ENCODE measurements at places on chromosomes 12 and 14. TPM values are rescaled to one million over a fixed set of nuclear protein-coding genes. Genes with fewer than 3 reads are reported as not detected.

DNA sequence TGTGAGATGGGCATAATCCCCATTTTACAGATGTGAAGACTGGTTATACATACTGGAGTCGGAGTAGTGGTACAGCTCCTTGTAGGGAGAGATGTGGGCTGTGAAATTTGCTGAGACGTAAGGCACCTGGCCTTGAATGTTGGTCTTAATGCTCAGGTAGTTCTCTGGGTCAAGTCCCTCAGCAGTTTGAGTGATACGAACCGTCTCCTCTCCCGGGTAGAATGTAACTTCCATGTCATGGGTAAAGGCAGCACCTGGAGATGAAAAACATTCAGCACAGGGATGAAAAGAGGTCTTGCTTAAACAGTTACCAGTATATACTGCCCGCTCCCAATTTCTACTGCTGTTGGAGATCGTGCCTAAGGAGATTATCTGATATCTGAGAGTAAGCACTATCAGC is 28.3 kb downstream of the NID2 start:
- no peak for DNase-seq

GRCh38 chr12:27554421-27555186 is 30.6 kb downstream of the PPFIBP1 start:
- peak; percentile 30 for DNase-seq

DNA sequence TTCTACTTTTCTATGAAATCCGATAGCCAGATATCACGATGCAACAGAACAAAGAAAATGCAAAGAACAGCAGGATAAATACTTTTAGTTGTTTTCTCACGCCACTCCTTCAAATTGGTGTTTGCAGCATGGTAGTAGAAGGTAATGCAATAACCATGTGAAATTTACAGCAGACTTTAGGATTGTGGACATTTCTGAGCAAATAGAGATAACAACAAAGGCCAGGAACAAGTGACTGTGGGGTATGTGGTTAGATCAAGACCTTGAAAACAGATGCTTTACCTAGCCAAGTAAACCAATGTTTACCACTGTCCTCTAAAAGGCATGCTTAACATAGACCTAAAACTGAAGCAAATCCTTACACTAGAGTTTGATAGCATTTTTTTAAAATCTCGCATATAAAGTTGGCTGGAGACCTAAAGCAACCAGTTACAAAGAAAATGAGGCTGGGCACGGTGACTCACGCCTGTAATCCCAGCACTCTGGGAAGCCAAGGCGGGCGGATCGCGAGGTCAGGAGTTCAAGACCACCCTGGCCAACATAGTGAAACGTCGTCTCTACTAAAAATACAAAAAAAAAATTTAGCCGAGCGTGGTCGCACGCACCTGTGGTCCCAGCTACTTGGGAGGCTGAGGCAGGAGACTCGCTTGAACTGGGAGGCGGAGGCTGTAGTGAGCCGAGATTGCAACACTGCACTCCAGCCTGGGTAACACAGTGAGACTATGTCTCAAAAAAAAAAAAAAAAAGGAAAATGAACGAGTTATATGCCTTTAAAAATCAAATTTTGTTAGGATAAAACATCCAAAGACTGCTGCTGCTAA is 123.2 kb upstream of the FOXN3 start:
- no peak for DNase-seq

GRCh38 chr12:98514982-98515286 is 456 bp upstream of the TMPO start:
- DNase-seq, result no peak

KRT79 gene
- 1.3 TPM for total RNA-seq

DNA sequence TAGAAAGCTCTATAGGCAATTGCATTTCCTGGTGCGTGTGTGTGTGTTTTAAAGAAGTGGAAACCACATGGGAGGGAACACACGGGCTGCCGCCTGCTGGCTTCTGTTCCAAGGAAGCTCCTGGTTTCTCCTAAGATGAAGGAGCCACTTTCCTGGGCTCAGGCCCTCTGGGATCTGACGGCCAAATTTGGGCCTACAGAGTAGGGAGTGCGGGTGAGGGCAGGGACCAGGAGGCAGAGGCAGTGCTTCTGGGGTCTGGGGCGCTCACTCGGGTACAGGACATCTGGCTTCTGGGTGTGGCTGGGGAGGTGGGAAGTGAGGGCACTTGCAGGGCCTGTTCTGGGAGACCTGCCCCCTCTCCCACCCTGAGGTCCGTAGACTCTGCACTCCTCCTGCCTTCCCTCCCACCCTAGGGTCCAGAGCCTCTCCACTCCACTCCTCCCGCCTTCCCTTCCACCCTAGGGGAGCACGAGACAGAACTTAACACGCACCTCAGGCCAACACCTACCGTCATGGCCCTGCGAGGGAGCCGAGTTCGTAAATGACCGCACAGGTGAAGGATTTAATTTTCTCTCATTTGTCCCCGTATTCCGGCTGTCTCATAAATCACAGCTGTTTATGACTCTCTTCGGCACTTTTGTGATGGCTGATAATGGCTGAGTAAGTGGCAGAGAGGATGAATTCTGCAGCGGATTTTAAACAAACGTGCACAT is 127.7 kb downstream of the KIF26A start:
- no peak for DNase-seq

PRH1 gene
- 72.6 TPM for total RNA-seq

- no peak for DNase-seq
Measured at GRCh38 chr14:82855912-82856391, 1322.3 kb upstream of the SEL1L start.

OR5AU1 gene
- total RNA-seq, result not detected

GRCh38 chr12:52655720-52656124 is 3.7 kb upstream of the KRT2 start:
- no peak for DNase-seq

Measured in breast epithelium (tissue), 4 donors.